ENCODE measurements at places on chromosomes 7 and 10. TPM values are rescaled to one million over a fixed set of nuclear protein-coding genes. Genes with fewer than 3 reads are reported as not detected.
A peak's percentile ranks its signal among the peaks of the same experiment; 100 is the strongest.

HOXA7 gene
- 1.2 TPM for total RNA-seq

MARVELD1 gene
- 0.13 TPM for total RNA-seq

DNA sequence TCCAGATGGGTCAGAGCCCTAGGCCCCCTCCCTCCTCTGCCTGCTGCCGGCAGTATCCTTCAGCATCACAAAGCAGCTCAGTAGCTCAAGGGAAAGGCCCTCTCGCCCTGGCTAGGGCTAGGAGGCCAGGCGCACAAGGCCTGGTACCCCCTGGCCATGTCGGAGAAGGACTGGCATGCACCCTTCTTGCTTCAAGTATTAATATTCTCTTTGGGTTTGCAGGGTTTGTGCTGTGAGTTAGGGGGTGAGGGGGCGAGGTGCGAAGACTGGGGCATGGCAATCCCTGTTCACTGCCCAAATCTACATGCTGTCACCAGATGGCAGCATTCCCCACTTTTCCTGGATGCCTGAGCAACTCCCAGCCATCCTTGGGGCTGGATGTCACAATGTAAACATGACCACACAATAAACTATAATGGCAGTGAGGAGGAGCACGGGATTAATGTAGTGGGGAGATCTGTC lies 105.2 kb downstream of the NEURL1 start:
- DNase-seq: peak; percentile 55

DNA sequence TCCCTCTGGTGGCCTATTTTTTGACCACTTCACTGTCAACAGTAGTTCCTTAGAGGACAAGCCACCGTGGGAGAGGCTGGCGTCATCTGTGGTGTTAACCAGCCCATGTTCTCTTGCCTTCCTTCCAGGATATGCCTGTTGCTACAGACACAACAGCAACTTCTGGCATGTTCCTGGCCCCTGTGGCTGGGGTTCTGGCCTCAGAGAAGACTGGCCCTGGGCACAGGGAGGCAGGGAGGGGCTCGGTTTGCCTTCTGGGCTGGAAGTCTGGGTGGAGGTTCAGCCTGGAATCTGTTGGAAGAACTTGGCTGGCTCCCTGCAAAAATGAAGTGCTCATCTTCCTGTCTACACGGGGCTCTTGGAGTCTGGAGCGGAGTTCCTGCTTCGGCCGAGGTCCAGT lies 25.7 kb downstream of the GOLGA7B start:
- DNase-seq: no peak

DNA sequence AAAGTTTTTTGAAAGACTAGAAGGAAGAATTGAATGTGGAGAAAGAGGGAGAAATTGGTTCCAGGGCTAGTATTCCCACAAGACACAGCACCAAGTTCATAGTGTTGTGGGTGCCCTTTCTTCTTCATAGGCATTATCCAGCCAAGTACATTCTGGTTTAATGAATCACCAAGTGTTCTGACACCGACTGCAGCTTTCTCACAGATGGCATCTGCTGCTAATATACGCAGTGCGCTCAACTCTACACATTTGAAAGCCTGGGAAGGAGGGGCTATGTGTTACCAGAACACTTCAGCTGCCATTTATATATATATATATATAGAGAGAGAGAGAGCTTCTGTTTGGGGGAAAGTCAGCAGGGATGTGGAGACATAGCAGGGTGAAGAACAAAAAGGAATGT lies 1168.4 kb downstream of the GATA3 start:
- no peak for DNase-seq

DNA sequence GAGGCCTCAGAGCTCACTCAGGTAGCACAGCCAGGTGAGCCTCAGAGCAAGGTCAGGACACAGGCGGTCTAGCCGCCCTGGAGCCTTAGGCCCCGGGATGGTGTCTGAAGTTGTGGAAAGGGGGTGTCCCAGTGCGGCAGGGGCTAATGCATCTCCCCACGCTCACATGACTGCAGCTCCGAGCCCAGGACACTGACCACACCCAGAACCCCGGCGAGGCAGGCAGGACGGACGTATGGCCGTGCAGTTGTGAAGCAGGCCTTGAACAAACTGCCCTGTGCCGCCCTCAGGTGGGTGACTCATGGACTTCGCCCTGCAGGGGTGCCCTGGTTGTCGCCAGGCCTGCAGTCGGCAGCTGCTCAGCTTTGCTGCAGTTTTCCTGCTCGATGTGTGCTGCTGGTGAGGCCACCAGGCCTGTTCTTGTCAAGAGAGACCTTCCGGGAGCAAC lies 5.0 kb upstream of the PRKAR1B start:
- no peak for DNase-seq

DNA sequence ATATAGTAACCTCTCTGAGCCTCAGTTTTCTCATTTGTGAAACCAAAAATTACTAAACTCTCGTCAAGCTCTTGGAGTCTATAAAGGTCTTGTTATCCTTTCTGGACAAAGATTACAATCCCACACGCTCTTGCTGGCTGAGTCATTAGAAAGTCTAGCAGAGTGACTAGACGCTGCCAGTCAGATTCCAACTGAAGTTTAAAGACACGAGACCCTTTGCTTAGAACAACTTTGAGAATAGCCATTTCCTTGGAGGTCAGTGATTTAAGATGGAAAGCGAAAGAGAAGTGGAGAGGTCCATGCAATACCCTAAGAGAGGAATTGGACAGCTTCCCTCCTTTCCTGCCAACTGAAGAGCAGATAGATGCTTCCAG lies 119.5 kb downstream of the APBB1IP start:
- no peak for DNase-seq

DNA sequence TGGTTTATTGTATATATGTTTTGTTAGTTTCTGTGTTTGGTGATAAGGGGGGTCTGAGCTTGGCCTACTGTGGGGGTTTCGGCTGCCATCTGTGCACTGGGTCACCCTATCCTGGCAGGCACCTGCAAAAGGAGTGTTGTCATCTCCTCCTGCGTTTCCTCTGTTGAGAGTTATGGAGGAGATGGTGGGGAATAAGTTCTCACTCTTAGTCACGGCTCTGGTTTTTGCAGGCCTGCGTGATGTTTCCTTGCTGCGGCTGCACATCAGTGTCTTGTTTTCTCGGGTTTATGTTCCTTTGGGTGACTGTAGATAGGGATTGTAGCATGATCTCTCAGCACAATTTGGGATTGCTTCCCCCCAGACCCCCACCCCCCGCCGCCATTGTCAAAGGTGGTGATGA lies 36.8 kb downstream of the CCM2 start:
- DNase-seq: no peak
